G401 (cell line): ENCODE measurements at places on chromosomes 5 and 9.
A peak's percentile ranks its signal among the peaks of the same experiment; 100 is the strongest.

GRCh38 chr5:128062172-128062746 is 21.3 kb upstream of the SLC12A2 start:
- no peak for DNase-seq

GRCh38 chr5:126000507-126000906 is 422.7 kb upstream of the GRAMD2B start:
- DNase-seq, result no peak

GRCh38 chr9:85941966-85942912 is 1.3 kb downstream of the NAA35 start:
- no peak for DNase-seq

DNA sequence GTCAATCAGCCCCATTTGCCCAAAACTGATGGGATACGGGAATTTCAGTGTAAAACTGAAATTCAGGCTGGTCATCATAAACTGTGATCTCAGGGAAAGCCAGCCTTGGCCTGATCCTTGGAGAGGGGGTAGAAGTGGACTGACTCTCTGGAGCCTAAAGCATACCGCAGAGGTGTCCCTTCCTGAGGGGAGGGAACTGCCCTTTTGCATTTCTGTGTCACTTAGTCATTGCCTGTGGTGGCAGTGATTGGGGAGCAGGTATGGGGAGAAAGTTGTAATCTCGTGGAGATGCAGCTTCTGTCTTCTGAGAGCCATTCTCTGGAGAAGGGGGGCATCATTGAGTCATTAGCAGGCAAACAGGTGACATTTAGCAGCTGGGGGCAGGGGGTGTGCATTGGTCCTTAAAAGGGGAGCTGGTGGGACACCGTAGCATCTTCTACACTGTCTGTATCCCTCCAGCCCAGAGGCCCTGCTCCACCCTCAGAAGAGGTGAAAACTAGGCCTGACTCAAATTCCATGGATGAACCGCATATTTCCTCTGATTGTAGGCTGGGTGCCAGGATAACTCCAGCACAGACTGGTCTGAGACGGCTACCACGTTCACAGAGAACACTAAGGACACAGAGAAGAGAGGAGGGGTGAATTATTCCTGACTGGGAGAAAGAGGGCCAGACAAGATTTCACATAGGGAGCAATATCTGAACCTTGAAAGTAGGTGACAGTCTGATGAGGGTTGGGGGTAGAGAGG is 143.3 kb downstream of the SEC61B start:
- DNase-seq, result no peak

- DNase-seq, result no peak
Observed at GRCh38 chr5:150599917-150600511, 40.4 kb upstream of the SYNPO start.

DNA sequence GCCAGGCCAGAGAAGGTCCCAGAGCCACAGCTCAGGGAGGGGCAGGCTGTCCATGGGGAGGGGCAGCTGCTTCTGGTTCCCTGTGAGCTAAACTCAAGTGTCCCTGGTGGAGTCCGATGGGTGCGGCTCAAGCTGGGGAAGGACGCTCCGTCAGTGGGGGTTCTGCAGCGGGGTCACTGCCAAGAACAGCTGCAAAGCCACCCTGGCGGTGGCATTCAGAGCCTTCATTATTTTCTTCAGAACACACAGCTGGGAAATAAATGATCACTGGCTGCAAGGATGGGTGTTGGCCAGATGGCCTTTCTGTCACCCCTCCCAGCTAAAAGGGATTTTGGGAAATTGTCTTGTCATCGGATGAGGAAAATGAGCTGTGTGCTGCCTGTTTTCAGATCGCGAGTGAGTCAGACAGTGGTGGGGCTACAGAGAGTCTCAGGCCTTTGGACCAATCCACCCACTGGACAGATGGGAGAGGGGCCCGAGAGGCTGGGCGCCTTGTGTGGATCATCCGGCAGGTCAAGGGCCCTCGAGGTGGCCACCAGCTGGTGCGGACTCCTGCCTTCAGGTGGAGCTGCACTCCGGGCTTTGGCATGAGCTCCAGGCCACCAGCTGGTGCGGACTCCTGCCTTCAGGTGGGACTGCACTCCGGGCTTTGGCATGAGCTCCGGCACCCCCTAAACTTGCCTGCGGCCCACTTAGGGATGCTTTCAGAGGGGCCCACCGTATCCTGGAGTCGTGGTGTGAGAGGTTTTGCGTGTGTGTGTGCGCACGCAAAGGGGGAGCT is 17.9 kb upstream of the GFPT2 start:
- no peak for DNase-seq

GRCh38 chr5:77066184-77066583 is 20.9 kb downstream of the ZBED3 start:
- DNase-seq, result no peak

DNA sequence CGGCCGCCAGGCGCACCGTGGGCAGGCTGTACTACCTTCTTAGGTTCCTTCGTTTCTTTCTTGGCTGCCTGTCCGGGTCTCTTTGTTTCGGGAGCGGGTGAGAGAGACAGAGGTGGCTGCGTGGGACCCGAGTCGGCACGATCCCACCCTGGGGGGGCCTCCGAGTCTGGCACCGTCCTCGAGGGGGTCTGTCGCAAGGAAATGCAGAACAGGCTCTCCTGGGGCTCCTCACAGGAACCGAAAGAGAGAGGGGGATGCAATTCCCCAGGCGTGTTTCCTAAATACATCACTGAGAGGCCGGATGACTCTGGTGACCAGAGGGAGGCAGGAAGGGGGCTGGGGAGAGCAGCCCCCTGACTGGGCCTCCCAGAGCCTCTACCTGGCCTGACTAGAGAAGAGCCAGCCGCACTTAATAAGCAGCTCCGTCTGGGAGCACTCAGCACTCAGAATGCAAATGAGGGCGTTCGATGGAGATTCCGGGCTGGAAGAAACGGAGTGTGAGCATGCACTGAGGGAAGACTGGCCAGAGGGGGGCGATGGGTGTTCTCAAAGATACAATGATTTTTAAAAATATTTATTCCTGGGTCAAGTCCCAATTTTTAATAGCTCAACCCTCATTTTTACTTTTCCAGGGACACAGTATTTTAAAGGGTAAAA is 11.7 kb upstream of the INPP5E start:
- DNase-seq, result no peak

- DNase-seq, result no peak
Observed at GRCh38 chr9:80720579-80720978, 968.8 kb downstream of the TLE1 start.

DNA sequence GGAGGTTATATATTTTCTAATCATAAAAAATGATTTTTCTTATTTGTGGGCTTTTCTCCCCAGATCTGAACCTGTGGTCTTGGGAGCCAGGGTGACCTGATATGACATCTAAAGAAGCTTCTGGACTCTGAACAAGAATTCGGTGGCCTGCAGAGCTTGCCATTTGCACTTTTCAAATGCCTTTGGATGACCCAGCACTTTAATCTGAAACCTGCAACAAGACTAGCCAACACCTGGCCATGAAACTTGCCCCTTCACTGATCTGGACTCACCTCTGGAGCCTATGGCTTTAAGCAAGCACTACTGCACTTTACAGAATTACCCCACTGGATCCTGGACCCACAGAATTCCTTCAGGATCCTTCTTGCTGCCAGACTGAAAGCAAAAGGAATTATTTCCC is 59.0 kb upstream of the RIC1 start:
- no peak for DNase-seq

DNA sequence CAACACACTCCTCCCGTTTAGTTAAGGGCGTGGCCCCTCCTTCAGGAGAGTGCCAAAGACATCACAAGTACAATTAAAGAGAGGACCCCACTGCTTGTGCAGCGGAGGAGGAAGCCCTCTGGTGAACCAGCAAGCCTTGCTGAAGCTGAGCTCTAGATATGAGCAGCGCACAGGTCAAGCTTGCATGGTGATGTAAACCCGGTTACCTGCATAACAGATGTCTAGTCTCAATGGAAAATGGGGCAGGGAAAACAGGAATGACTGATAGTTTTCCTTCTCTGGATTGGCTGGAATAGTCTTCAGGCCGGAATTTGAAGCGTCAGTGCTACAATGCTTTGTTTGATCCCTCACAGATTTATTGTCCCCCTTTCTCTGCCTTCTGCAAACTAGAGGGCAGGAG is 66.2 kb downstream of the MROH2B start:
- no peak for DNase-seq

- DNase-seq, result peak; percentile 15
Observed at GRCh38 chr5:150024346-150024984, 23.9 kb downstream of the HMGXB3 start.

DNA sequence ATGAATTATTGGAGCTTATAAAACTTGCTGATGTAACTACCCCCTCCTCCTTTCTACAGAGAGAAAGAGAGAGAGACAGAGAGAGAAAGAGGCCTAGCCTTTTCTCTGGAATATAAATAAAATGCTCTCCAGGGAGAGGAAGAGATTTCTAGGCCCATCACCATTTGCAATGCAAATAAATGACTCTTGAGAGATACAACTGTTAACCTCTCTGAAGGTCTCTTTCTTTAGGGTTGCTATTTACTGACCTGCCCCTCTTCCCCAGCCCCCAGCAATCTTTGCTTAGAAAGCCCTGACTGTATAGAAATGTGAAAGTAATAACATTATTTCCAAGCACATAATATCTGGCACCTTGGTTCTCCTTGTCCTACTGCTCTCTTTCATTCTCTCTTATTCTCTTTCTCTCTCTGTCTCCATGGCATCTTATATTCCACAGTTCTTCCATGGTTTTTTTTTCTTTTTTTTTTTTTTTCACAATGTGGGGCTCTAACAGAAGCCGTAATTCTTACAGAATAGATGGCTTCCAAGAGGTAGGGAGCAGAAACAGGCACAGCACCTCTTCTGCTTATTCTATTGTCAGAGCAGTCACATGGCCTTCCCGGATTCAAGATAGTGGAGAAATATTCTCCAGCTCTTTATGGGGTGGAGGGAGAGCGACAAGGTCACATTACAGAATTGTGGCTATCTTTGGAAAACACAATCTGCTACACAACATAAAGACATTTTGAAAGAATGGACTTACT is 1087.9 kb upstream of the NUDT12 start:
- no peak for DNase-seq

- DNase-seq, result no peak
Observed at GRCh38 chr9:135929656-135930445, 22.5 kb upstream of the CAMSAP1 start.

DNA sequence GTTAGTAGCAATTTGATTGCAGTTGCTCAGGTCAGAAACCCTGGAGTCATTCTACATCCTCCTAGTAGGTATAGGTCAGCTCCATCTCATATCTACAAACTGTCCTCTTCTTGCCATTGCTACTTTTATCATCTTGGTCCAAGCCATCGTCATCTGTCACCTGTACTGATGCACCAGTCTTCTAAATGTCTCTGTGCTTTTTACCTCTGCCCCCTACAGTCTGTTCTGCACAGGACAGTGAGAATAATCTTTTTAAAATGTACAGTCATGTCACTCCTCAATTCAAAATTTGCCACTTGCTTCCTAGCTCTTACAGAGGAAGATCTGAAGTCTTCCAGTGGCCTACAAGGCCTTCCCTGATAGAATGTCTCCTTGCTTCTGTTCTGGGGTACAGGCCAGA is 6.8 kb downstream of the NNT start:
- DNase-seq, result no peak

- no peak for DNase-seq
Observed at GRCh38 chr5:27938989-27939388, 900.6 kb upstream of the CDH9 start.

DNA sequence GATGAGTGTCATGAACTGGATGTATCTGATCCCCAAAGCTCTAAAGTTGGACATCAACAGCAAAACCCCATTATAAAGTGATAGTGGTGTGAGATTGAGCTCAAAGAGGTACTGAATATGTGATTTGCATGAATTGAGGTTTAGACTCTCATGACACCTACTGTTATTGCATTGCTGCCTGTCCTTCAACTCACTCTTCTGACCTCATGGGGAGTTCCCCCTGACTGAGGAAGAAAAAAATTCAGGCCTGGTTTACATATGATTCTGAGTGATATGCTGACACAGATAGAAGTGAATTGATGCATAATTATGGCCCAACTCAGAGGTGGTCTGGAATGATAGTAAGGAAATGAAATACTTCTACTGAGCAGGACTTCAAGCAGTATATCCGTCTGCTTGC is 76.2 kb upstream of the CHD1 start:
- no peak for DNase-seq

GRCh38 chr5:77923666-77924065 is 147.5 kb upstream of the TBCA start:
- DNase-seq, result no peak

GRCh38 chr5:11234501-11234911 is 473.5 kb upstream of the DAP start:
- no peak for DNase-seq

GRCh38 chr9:13013991-13014883 is 239.4 kb downstream of the LURAP1L start:
- DNase-seq, result no peak

GRCh38 chr5:56813302-56813701 is 2.0 kb upstream of the MAP3K1 start:
- DNase-seq, result no peak

- no peak for DNase-seq
Observed at GRCh38 chr5:51013036-51013435, 346.6 kb downstream of the PARP8 start.

DNA sequence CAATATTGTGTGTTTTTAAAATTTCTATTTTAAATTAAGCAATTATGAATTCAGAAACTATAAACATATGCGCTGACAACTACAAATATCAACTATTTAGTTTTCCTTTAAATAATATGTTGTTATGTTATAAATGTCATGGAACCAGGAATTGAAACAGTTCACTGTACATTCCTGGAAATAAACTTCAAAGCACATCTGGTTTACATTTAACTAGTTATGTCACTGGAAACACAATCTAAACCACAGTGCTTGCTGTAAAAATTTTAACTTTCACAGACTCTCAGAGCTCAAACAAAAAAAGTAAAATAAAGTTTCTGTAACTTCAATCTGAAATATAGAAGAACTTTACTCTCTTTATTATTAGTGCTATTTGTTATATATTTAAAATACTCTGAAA is 179.2 kb downstream of the FBN2 start:
- DNase-seq, result no peak

GRCh38 chr5:67983251-67984110 is 232.1 kb upstream of the PIK3R1 start:
- DNase-seq, result no peak

- no peak for DNase-seq
Observed at GRCh38 chr5:125177340-125177739, 430.9 kb upstream of the ZNF608 start.

- DNase-seq, result no peak
Observed at GRCh38 chr9:78314550-78314949, 17.6 kb downstream of the PSAT1 start.

DNA sequence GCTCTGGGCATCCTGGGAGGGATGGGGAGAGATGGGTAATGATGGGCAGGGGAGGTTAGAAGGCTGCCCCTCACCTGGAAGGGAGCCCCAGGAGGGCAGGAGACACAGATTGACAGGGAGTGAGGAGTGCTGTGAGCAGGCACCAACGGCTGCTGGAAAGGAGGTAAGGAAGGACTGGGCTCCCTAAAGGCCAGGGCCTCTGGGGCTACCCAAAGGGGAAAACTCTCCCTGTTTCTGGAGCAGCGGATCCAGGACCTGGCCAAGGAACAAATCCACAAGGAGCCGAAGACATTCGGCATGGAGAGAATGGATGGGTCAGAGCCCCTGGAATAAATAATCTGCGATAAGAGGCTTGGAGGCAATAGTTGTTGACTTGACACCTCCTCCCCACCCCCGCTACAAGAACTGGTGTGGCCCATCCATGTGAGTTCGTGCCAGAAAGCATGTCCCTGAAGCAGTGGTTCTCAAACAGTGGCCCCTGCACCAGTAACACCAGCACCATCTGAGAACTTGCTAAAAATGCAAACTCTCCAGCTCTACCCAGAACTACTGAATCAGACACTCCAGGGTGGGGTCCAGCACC is 208.3 kb downstream of the GABBR2 start:
- DNase-seq, result no peak
